ENCODE measurements at places on chromosomes 16 and 17.

DNA sequence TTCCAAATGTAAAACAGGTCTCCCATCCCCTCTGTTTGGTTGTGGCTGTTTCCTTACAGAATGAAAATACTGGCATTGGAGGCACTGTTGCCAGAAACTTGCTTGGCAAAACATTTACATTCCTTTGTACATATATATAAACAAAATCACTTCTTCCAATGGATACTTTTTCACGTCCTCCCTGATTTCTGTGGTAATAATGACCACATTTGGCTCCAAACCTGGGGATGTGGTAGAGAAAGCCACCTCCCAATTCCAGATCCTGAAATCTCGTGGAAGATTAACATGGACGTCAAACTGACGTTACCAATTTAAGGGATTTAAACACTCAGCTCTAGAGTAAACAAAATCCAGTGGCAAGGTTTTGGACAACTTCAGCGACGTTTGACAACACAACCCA is 370.8 kb upstream of the ZFHX3 start:
- DNase-seq, result no peak

GRCh38 chr16:66395806-66396555 is 29.5 kb downstream of the CDH5 start:
- no peak for DNase-seq

DNA sequence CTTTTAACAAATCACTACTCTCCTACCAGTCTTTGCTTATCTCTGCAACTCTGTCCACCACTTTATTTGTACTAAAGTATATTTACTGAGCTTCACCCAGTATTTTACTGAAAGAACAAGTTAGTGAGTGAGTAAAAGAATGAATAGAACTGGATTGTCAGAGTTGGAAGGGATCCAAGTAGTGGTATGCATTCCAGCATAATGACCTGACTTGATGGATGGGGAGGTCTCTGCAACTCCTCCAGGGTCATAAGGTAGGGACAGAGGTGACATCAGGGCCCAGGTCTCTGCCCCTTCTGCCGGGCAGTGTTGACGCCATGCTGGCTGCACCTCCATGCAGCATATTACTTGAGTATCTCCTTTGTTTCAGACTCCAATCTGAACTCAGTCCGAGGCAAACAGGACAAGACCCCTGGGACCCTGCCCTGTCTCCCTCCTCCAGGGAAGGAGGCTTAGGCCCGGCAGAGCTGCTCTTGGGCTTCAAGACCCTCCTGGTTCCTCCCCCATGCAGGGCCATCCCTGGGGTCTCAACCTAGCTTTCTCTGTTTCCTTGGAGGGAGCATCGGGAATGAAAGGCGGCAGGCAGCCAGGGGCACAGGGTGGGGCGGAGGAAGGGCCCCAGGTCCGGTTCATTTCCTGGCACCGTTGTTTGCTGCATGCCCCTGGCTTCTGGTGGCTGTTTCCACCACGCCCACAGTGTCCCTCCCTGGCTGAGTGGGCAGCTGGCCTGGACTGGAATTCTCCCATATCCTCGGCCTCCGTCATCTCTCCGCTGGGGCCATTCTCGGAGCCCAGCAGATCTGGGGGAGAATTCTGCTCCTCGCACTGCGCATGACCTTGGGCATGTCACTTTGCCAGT is 12.4 kb upstream of the ITGA3 start:
- DNase-seq, result no peak

GRCh38 chr16:86517033-86517432 is 6.7 kb downstream of the FOXF1 start:
- DNase-seq, result no peak

DNA sequence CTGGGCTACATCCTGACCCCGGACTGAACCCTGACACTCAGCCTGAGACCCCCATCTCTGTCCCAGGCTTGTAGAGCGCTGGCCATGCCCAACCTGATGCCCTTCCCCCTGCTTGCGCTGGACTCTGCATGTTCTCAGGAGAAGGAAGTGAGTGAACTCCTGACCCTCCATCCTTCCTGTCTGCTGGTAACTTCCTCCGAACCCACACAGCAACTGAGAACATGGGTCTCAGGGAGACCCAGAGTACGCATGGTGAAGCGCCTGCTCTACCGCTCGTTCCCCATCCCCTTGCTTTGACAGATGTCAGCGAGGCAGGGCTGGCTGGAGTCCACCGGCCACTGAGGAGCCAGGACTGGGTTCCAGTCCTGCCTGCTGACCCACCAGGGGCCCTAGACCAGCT is 6.1 kb downstream of the CAMKK1 start:
- DNase-seq, result no peak

Data from SK-N-MC (cell line).